A549 treated with ZK216348 at 1 μM for 4 hours (cell line): ENCODE measurements at places on chromosomes 6 and 20. TPM values are rescaled to one million over a fixed set of nuclear protein-coding genes. Genes with fewer than 3 reads are reported as not detected.

Gene TNF
- total RNA-seq = 0.08 TPM in 1 of 5 replicates, not detected in the others

Gene UNC93A
- total RNA-seq = not detected in 5 replicates

Gene SRSF12
- 0.75 to 1.9 TPM (median 1.0 TPM) in 5 replicates for total RNA-seq

Gene NOP56
- 582 to 773 TPM (median 606 TPM) in 5 replicates for total RNA-seq

Gene PTGIS
- 0.04 TPM in 1 of 5 replicates, not detected in the others for total RNA-seq

Gene MUCL3
- 0.08 to 0.17 TPM (median 0.10 TPM) in 5 replicates for total RNA-seq

Gene LTB
- 0.21 to 0.76 TPM (median 0.45 TPM) in 4 of 5 replicates, not detected in the other for total RNA-seq

Gene HUS1B
- total RNA-seq = 0.24 to 0.34 TPM (median 0.33 TPM) in 3 of 5 replicates, not detected in the others

Gene SYNDIG1
- total RNA-seq = 0.91 to 2.6 TPM (median 1.9 TPM) in 5 replicates

Gene ZC2HC1B
- total RNA-seq = not detected in 5 replicates

Gene SLC17A2
- total RNA-seq = not detected in 5 replicates

Gene WFDC5
- not detected in 5 replicates for total RNA-seq

Gene COQ3
- 9.2 to 14.8 TPM (median 10.7 TPM) in 5 replicates for total RNA-seq

Gene TRIM39
- total RNA-seq = 6.7 to 8.3 TPM (median 7.7 TPM) in 5 replicates
